ENCODE measurements at places on chromosomes 7 and 10. TPM values are rescaled to one million over a fixed set of nuclear protein-coding genes. Genes with fewer than 3 reads are reported as not detected.

GRCh38 chr7:79462390-79462789 lies 8.9 kb upstream of the MAGI2 start:
- DNase-seq: no peak

GRCh38 chr10:95558593-95559320 lies 2.4 kb downstream of the SORBS1 start:
- no peak for DNase-seq

DNA sequence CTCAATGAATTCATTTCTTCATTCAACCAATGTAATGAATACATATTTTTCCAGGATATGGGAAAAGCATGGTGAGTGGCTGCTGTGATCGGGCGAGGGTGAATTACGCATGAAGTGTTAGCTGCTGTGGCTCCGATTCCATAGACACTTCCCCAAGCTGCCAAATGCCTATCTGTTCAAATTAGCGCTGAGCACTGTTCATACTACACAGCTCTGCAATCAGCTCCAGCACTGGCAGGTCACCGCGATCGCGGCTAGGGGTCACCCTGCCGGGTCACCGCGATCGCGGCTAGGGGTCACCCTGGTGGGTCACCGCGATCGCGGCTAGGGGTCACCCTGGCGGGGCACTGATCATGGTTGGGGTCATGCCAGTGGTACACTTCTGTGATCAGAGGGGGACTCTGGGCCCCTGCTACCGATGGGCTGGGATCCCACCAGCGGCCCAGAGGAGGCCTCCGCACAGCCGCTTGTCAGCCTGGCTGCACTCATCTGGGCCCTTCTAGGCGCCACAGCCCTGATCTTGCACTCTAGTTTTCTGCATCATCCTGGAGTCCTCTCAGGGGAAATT lies 49.3 kb downstream of the JAKMIP3 start:
- DNase-seq: no peak

Gene HMX2
- not detected for total RNA-seq

- DNase-seq: no peak
These were observed 5.5 kb upstream of the IRF5 start for GRCh38 chr7:128931965-128932861.

Gene ATP6V0A4
- total RNA-seq: 1.1 TPM
